NCI-H774 (cell line): ENCODE measurements at places on chromosomes 7 and 10.

DNA sequence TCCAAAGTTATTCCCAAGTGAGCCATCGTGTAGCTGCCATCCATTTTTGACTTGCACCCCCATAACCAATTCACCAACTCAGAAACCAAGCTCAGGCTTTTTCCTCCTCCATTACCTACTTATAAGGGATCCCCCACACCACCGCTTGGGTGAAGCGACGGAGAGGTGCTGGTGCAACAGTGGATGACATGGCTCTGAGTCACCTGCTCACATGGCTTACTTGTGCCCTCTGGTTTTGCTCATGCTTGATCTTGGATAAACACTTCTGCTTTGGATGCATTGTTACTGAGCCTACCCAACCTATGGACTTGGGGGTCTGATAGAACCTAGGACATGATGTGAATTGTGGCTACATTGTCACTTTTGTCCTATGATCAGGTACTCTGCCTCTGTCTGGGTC lies 12.0 kb upstream of the AKR1B1 start:
- no peak for DNase-seq

- DNase-seq, result no peak
These were observed 233.9 kb downstream of the POU6F2 start for GRCh38 chr7:39211581-39211980.

- no peak for DNase-seq
These were observed 34.3 kb downstream of the TPST1 start for GRCh38 chr7:66239467-66239856.

- no peak for DNase-seq
These were observed 402.4 kb downstream of the SEMA3D start for GRCh38 chr7:84784450-84784849.

DNA sequence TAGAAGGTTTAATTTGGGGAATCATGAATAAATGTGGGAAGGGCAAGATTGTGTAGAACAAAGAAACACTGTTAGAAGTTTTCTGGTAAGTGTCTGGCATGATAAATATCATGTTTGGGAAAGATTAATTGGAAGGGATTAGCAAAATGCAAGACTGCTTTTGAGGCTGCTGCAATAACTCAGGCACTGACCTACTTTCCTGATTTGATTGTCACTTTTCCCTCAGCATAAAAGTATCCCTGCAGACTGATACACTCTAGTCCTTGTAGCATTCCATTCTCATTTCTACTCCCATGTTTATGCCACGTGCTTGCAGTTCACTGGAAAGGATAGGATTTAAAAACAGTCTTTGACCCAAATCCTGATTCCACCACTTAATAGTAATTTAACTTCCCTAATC lies 303.3 kb upstream of the SEMA3A start:
- no peak for DNase-seq

DNA sequence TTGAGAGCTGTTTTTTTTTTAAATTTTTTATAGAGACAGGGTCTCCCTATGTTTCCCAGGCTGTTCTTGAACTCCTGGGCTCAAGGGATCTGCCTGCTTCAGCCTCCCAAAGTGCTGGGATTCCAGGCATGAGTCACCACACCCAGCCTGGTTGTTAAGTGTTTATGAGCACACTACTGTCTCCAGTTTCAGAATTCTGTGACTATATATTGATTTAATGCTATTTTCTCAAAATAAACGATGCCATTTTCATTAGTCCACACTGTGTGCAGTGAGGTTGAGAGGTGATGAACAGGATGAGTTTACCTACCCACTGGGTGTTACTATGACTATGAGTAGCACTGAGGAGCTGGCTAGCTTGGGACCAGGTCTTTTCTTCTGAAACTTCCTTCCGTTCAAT lies 110.9 kb upstream of the FAM180A start:
- DNase-seq, result no peak

DNA sequence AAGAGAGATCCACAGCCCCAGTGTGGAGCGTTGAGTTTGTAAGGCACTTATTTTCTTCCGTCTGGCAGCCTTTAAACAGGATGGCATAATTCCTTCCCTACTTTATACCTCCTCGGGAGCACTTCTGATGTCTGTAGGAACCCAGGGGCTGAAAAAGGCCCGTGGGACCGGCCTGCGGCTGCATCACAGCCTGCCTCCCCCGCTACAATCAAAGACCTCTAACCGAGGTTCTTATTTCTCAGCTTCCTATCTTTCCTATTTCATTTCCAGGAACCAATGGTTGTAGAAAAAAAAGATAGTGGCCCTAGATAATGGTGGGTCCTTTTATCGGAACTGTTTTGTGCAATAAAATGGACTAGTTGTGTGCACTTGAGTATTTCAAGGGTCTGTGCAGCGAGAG lies 4.1 kb upstream of the CTBP2 start:
- no peak for DNase-seq

DNA sequence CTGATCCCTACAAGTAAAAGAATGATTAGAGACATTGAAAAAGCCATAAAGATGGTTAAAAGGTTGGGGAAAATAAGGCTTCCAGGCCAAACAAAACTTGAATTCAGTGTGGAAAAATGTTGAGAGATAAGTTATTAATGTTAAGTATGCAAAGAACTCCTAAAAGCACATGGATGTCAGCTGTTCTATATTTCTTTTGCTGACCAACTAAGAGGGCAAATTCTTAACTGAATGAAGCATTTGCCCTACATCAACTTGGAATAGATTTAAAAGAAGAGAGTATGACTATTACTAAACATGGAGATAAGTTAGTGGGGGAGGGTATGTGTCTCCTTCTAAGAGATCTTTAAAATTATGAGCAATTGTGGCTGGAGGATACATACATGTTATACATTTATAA lies 124.8 kb downstream of the KIAA1217 start:
- DNase-seq, result no peak
